ENCODE measurements at places on chromosomes 16 and 17.

- DNase-seq, result no peak
Observed at GRCh38 chr17:2170023-2170422, 115.1 kb downstream of the HIC1 start.

DNA sequence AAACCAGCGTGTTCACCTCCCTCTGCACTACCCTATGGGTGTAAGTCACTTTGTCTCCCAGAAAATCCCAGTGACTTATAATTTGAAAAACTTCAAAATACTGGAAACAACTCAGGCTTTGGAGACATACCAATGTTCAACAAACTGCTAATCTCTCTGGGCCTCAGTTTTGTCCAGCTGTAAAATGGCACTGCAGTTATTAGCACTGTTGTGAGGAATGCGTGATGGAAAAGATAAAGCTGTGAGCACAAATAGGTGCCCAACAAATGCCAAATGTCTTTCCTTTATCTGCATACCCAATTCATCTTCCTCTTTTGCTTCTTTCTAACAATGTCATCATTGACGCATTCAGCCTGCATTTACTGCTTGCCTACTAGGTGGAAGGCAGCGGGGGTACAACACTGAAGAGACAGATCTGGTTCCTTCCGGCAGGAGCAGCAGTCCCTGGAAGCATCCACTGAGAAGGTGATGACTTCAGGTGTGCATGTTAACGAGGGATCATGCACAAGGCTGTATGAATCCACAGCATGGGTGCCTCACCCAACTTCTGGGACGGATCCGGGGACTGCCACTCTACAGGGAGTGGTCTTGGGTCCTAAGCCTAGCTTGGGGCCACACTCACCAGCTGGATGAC lies 63.4 kb downstream of the CYTH1 start:
- DNase-seq, result no peak

GRCh38 chr16:82796047-82796446 lies 169.3 kb downstream of the CDH13 start:
- DNase-seq, result no peak

DNA sequence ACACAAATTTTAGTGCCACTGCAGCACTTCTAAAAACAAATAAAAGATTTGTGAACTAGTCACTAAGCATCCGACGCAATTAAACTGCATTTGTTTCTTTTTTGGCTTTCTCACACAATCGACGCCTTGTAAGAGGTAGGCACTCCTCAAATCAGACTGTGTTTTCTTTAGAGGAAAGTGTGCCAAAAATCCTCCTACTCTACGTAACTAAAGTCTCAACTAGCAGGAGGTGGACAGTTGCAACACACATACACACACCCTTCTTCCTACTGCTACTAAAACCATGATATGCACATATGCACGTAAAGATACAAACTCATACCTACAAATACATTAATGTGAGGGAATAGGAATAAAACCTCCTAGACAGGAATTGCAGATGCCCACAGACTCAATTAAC lies 844.7 kb upstream of the SOX9 start:
- no peak for DNase-seq

- DNase-seq, result no peak
Observed at GRCh38 chr17:21756856-21757619, 64.7 kb downstream of the KCNJ18 start.

- DNase-seq, result peak; percentile 64
Observed at GRCh38 chr17:21125862-21126261, 902 bp upstream of the DHRS7B start.

- DNase-seq, result no peak
Observed at GRCh38 chr17:50589095-50589705, 28.7 kb downstream of the CACNA1G start.

DNA sequence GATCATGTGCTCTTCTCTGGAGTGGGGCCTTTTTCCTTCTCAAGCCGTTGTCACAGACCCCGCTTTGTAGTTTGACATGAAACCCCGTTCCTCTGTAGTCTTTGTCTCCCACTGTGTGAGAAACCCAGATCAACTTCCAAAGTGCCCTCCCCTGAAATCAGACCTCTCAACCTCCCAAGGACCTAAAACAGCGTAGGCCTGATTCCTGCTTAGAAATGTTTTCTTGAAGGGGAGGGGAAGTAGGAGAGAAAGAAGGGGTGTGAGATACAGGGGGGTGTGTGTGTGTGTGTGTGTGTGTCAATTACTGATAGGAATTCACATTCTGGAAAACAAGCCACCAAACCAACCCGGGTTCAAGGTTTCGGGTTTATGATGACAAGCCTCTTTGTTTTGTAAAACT lies 1.4 kb downstream of the UBE2O start:
- no peak for DNase-seq

GRCh38 chr17:29125651-29126050 lies 54.5 kb downstream of the MYO18A start:
- no peak for DNase-seq

DNA sequence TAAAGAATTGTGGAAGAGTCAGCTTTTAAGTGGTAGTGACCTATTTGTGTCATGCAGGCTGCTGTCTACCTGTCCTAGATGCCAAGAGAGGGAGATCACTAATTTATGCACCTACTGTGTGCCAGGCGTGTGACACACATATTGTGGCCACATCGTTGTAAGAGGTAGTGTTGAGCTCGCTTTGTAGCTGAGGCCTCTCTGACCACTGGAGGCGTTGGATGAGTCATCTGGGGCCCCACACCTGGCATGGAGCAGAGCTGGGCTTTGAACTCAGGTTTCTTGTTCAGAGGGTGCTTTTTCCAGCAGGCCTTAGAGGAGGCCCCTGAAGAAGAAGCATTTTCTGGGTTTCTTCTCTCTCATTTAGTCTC lies 52.3 kb upstream of the LGALS9 start:
- no peak for DNase-seq

GRCh38 chr16:48210747-48211146 lies 33.4 kb upstream of the LONP2 start:
- DNase-seq, result no peak

Data from stimulated activated CD4-positive, alpha-beta T cell treated with anti-CD3 and anti-CD28 coated beads, Interleukin-4, amount 100 ng/mL, for 4 hours (primary cell).